ENCODE measurements at places on chromosomes 3 and 15. TPM values are rescaled to one million over a fixed set of nuclear protein-coding genes. Genes with fewer than 3 reads are reported as not detected.

- DNase-seq = peak; percentile 21
Measured at GRCh38 chr3:31105438-31106077, 211.1 kb upstream of the GADL1 start.

DNA sequence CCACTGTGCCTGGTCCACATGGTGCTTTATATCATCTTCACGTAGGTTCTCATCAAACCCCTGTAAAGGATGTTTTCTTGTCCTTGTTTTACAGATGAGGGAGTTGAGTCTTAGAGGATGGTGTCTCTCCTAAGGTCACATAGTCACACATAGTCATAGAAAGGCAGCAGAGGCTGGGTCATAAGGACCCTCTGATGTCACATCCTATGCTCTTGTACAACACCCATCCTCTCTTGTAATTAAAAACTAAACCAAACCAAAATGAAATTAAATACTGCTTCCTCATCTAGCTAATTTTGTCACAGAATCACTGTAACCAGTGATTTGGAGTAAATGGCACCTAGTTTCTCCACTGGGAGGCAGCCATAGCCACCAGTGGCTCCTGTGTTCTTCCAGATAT, 21.8 kb upstream of the ATP1B3 start:
- DNase-seq = no peak

DNA sequence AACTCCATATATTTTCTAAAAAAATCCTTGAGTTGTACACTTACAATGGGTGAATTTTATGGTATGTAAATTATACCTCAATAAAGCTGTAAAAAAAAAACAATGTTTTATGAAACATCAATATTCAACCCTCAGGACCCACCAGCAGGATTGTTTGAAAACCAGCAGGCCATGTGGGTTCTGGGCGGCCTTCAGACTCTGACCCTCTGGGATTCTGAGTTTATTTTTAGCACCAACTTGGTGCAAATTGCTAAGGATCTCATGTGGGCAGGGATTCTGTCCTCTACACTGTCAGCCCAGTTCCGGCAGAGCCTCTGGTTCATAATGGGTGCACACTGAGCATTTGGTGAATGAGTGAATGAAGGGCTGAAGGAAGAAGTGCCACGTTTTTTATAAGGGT, 24.2 kb upstream of the TSEN2 start:
- DNase-seq = no peak

Gene CATSPER2
- 4.5 TPM for total RNA-seq

DNA sequence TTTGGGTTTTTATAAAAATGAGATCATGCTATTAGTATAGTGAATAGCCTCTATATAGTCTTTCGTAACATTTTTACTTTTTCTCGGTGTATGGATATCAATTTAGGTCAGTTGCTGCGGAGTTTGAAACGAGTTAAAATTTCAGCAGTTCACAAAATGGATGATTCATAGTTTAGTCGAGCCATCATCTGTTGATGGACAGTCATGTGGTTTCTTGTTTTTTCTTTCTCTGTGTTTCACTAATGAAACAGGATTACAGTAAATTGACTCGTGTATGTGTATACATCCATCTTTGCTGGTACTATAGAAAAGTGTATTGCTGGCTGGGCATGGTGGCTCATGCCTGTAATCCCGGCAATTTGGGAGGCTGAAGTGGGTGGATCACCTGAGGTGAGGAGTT, 106.8 kb downstream of the IGF1R start:
- DNase-seq = no peak

DNA sequence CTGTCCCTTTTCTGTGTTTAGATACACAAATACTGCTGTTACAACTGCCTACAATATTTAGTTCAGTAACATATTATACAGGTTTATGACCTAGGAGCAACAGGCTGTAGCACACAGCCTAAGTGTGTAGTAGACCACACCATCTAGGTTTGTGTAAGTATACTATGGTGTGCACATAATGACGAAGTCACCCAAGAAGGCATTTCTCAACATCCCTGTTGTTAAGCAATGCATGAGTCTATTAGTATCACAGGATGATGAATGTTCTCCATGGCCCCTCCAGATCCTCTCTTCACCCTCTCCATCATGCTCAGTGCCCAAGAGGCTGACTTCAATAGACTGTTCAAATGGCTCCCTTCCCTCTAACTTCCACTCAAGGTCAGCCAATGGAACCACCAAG, 14.6 kb upstream of the SEC62 start:
- no peak for DNase-seq

DNA sequence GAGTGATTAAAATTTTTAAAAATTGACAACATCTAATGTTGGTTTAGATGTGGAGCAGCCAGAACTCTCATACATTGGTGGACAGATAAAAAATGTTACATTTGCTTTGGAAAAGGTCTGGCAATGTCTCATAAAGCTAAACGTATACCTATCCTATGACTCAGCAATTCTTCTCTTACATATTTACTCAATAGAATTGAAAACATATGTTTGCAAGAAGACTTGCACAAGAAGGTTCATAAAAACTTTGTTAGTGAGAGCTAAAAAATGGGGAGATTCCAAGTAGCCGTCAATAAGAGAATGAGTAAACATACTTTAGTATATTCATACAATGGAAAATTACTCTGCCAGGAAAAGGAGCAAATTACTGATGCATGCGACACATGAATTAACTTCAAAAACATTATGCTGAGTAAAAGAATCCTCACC, 30.0 kb downstream of the MASP1 start:
- DNase-seq = no peak

GRCh38 chr15:47718497-47719437, 1.5 kb downstream of the SEMA6D start:
- DNase-seq = no peak

Gene RBP2
- not detected for total RNA-seq

DNA sequence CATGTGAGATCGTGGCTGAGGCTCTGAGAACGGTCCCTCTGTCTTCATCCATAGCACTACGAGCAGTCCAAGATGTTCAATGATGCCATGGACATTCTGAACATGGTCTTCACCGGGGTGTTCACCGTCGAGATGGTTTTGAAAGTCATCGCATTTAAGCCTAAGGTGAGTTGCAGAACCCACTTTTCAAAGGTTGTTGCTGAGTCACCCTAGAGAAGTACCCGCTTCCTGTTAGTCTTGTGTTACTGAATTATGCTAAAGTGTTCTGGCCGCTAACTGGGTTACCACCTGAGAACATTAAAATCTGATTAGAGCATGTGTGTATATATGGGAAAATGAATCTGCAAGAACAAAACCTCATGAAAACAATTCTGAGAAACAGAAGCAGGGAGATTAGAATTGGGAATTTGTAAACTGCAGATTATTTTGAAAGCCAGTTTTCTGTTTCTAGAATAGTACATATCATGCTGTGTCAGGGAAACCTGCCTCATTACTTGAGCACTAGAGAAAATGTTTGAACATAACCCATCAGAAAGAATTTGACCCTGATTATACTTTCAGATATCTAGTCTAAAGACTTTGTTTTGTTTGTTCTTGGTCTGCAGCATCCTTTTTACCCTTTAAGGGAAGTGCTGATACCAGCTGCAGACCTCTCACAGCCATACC, 92.6 kb downstream of the CHDH start:
- peak; percentile 17 for DNase-seq

GRCh38 chr3:141450727-141451375, 36.0 kb upstream of the RASA2 start:
- DNase-seq = no peak

GRCh38 chr15:35256141-35256540, 171.0 kb upstream of the NANOGP8 start:
- DNase-seq = no peak

DNA sequence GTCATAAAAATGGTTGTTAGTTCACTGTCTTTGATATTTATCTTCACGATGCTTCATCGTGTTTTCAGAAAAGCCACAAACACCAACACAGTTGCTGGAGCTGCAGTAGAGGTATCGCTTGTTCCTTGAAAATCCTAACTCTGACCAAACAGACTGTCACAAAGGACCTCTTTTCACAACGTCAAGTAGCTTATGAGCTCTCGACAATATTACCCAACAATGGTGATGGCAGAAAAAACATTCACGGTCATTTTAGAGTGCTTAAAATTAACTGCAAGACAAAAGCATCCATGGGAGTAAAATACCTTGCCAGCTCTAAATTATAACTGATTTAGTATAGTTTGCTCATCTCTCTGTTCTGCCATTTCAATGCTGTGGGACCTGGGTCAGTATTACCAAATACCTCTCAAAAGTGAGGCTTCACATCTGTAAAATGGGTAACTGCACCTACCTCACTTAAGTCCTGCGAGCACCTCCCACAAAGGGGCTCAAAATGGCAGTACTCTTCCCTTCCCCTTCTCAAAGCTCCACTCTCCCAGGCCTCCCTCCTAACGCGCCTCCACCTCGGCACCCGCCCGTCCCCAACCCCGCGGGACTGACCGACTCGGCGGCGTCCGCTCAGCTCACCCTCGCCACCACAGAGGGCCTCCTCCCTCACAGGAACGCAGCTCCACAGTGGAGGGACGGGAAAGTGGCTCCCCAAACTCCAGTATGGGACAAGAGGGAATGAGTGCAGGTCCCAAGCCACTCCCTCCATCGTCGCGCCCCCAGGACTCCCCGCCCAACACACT, 546 bp downstream of the TRIM59 start:
- peak; percentile 62 for DNase-seq

DNA sequence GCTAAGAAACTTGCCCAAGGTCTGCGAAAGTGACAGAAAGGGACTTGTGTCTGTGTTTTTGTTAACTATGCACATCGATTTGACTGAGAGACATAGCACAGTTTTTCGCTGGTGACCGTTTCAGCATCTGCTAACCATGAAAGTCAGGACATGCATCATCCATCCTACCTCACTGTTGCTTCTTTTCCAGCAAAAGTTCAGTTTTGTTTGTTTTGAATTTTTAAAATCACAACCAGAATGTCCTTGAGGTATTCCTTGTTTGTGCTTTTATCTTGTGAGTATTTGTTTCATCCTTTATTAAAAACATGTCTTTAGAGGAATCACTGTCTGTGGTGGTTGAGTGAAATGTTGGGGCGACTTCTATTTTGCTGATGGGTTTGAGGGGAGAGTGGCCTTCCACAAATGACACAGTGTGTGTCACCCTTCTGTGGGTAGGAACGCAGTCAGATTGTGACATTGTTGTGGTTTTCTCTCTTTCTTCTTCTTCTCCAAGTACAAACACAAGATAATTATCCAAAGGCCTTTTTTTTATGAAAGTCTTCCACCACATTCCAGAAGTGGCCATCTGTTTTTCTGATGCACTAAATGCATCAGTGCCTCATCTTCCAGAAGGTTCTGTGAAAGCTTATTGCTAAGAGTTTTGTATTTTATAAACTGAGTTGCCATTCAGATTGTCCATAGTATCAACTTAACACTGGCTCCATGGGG, 214.4 kb upstream of the NR2E3 start:
- DNase-seq = no peak
